ENCODE measurements at places on chromosomes 6 and 20.
A peak's percentile ranks its signal among the peaks of the same experiment; 100 is the strongest.

DNA sequence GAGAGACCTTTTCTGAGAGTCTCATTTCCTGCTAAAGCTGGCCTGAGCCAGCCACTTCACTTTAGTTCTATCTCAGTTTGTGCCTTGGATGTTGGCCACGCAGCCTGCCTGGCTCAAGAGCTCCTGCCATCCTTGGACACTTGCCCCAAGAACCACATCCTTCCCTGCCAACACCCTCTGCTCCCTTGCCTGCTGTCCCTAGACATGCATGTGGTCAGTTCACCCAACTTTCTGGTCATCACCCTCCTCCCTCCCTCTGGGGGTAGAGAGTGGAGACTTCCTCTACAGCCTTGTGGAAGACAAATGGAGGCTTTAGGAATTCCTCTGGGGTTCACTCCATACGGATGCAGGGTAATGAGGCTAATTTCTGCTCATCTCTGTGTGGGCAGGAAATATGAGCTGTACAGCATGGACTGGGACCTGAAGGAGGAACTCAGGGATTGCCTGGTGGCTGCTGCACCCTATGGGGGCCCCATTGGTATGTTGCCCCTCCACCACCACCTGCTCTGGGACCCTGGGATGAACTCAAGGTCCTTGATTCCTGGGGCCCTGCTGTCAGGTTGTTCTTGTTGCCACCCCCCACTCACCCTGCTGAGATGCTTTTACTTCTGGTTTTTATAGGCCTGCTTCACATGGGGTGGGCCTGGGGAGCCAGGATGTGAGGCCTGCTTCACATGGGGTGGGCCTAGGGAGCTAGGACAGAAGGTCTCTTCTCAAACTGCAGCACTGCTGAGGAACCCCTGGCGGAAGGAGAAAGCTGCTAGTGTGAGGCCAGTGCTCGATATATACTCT lies 13.8 kb upstream of the PTPRA start:
- DNase-seq: peak; percentile 50

DNA sequence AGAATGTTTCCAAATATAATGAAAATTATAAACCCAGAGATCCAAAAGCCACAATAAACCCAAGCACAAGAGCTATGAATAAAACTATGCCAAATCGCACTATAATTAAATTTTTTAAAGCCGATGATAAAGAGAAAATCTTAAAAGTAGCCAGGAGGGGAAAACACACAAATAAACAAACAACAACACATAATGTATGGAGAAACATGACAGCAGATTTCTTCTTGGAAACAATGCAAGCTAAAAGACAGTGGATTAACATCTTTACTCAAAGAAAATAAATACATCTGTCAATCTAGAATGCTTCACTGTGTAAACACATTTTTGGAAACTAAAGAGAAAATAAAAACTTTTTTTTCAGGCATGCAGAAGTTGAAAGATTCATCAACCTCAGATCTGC lies 80.3 kb upstream of the RNF24 start:
- no peak for DNase-seq

DNA sequence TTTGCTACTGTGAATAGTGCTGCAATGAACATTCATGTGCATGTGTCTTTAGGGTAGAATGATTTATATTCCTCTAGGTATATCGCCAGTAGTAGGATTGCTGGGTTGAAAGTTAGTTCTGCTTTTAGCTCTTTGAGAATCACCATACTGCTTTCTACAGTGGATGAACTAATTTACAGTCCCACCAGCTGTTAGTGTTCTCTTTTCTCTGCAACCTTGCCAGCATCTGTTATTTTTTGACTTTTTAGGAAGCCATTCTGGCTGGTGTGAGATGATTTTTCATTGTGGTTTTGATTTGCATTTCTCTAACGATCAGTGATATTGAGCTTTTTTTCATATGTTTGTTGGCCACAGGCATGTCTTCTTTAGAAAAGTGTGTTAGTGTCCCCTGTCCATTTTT lies 40.0 kb downstream of the PLG start:
- DNase-seq: no peak

DNA sequence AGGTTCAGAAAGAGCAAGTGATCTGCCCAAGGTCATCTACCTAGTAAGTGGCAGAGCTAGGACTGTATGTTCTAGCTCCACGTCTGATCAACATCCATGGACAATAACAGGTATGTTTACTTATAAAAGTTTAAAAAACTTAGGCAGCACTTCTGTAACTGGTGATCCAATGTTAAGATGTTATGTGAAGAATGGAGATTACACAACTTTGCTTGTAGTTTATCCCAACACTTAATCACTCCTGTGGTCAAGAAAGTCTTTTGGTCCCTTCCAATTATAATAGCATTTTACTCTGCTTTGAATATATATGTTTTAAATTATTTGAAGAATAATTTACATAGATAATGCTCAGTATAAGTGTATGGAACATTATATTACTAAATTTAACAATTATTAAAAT lies 4.8 kb downstream of the FBXO30 start:
- peak; percentile 22 for DNase-seq

DNA sequence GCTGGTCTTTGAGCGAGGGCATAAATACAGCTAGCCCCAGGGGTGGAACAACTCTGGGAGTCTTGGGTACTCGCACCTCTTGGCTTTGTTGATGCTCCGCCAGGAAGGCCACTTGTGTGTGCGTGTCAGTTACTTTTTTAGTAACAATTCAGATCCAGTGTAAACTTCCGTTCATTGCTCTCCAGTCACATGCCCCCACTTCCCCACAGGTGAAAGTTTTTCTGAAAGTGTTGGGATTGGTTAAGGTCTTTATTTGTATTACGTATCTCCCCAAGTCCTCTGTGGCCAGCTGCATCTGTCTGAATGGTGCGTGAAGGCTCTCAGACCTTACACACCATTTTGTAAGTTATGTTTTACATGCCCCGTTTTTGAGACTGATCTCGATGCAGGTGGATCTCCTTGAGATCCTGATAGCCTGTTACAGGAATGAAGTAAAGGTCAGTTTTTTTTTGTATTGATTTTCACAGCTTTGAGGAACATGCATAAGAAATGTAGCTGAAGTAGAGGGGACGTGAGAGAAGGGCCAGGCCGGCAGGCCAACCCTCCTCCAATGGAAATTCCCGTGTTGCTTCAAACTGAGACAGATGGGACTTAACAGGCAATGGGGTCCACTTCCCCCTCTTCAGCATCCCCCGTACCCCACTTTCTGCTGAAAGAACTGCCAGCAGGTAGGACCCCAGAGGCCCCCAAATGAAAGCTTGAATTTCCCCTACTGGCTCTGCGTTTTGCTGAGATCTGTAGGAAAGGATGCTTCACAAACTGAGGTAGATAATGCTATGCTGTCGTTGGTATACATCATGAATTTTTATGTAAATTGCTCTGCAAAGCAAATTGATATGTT lies 19.2 kb downstream of the IRF4 start:
- DNase-seq: no peak

Measured in AG20443 (cell line).